Esophagus mucosa (tissue), 1 donor: ENCODE measurements at places on chromosomes 3 and 15.

- no peak for ATAC-seq
Measured at GRCh38 chr15:100707229-100707628, 104.8 kb downstream of the ASB7 start.

DNA sequence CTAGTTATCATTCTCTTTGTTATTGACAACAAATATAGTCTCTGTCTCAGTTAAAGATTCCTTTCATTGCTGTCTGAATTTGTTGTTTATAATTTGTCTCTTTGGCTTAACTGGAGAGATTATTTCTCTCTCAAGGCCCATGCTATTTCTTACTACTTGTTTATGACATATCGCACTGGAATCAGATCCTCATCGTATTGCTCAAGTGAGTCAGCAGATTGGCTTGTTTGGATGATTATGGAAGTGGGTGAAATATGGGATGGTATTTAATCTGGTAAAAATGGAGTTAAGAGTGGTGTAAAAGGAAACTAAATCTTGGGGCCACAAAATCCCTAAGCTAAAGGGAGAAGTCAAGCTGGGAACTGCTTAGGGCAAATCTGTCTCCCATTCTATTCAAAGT is 613.1 kb downstream of the SI start:
- ATAC-seq, result no peak

DNA sequence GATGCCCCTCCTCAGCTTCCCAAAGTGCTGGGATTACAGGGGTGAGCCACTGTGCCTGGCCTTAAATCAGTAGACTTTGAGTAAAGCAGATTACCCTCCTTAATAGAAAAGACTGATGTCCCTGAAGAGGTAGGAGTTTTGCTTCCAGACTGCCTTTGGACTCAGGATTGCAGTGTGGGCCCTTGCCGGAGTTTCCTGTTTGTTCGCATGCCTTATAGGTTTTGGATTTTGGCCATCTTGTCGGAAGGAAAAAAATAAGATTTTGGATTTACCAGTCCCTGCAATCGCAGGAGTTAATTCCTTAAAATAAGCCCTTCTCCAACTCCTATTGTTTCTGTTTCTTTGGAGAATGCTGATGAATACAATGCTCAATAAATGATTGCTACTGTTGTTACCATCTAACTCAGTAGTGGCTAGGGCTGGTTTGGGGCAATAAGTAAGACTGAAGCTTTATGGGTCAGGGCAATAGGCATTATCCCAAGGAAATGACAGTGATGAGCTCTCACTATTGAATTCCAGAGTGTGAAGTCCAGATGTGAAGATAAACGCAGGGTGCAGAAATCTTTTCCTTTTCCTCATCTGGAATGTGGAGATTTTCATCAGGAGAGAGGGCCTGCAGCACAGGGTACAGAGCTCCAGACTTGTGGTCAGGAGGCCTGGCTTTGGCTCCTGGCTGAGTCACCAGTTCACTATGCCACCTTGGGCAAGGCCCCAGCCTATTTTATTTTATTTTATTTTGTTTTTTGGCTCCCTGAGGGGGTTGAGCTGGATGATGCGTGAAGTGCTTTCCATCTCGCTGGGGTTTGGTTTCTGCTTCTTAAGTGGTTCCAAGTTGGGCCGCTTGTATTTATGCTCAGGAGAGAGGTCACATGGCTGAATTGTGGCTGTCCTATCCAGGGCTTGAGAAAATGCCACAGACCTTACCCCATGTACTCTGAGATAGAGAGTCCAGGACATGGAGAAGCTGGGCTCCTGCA is 25.3 kb downstream of the FOXL2 start:
- no peak for ATAC-seq

DNA sequence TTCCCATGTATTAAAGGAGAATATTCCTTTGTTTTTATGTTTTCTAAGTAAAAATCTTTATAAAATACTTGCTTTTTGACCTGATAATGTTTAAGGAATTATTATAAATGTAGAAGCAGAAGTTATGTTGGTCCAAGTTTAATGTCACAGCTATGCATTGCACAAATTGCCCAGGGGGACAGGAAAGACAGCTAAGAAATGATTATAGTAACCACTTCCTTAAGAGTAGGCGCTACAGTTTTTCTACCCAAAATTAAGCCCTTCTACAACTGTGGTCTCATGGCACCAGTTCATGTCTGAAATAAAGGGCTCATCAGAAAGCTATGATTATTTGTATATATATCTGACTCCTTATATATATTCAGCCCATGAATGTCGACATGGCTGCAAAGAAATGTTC is 176.4 kb downstream of the GBE1 start:
- ATAC-seq, result no peak

DNA sequence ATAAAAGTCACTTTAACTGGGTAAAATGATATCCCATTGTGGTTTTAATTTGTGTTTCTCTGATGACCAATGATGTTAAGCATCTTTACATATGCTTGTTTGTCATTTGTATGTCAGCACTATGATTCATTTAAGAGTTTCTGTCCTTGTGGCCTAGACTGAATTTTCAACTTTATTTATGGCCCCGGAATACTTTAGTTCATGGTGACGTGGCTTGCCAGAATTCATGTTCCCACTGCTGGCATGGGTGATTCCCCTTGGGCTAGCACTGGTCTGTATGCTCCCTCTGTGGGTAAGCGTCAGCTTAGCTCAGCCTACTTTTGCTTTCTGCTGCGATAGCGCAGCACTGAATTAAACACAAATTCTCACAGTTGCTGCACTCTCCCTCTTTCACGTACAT is 436.3 kb upstream of the SGO1 start:
- ATAC-seq, result no peak

- no peak for ATAC-seq
Measured at GRCh38 chr3:129583289-129583688, 23.2 kb downstream of the PLXND1 start.

DNA sequence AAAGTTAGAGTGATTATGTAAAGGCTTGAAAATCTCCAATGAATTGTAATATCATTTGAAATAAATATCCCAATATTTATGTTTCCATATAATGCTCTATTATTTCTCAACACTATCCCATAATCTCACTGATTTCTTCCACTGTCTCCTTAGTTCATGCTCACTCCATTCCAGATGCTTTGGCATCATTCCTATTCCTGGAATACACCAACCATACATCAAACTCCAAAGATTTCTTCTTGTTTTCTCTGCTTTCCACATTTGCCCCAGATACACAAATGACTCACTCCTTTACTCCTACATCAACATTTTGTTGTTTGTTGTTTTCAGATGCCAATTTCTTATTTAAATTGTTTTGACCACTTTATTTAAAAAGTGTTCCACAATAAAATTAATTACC is 1390.8 kb downstream of the ZPLD1 start:
- no peak for ATAC-seq

DNA sequence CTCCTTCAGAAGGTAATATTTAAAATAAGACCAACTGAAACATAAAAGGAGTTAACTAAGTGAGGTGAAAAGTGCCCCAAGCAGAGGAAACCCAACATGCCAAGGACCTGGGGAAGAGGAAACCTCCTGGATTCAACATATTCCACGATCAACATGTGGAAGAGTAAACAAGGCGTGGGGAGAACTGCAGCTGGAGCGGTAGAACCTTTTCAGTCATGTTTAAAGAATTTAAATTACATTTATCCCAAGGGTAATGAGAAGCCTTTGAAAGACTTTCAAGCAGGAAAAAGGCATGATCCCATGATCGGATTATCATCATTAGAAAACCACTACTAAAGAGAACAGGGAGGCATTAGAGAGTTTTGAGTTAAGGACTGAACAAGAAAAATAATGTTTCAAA is 330.7 kb downstream of the FHIT start:
- ATAC-seq, result no peak

GRCh38 chr3:102304550-102304949 is 130.3 kb upstream of the ZPLD1 start:
- no peak for ATAC-seq

GRCh38 chr3:42700366-42701288 is 2.0 kb downstream of the HHATL start:
- no peak for ATAC-seq

DNA sequence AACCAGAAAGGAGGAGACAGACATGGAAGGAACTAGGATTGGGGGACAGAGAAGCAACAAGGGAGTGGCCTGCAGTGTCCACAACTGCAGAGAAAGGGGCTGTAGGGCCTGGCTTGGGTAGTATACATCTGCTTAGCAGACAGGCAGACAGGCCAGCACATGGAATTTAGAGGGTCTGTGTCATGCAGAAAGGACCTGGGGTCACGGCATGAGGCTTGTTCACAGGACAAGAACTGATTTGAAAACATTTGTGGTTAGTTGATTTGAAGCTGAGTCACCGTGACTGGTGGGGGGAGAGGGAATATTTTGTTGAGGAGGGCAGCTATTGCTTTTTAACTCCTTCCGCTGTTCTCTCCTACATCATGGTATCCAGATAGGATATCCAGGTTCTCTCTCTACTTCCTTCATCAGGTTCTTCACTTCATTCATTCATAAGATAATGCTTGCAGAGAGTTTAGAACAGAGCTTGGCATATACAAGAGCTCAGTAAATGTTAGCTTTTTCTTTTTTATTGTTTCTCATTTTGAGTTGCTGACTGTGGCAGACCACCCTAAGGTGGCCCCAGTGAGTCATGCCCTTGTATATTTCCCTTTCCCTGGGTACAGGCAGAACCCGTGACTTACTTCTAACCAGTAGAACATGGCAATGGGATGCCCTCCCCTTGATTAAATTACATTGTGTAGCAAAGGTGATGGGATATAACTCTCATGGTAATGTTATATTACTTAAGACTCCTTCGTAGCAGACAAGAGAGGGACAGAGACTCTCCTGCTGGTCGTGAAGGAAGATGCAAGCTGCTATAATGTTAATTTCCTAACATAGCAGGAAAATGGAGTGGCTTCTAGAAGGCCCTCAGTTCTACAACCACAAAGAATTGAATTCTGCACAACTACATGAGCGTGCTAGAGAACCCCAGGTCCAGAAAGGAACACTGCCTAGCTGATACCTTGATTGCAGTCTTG is 95.0 kb upstream of the NMNAT3 start:
- no peak for ATAC-seq

DNA sequence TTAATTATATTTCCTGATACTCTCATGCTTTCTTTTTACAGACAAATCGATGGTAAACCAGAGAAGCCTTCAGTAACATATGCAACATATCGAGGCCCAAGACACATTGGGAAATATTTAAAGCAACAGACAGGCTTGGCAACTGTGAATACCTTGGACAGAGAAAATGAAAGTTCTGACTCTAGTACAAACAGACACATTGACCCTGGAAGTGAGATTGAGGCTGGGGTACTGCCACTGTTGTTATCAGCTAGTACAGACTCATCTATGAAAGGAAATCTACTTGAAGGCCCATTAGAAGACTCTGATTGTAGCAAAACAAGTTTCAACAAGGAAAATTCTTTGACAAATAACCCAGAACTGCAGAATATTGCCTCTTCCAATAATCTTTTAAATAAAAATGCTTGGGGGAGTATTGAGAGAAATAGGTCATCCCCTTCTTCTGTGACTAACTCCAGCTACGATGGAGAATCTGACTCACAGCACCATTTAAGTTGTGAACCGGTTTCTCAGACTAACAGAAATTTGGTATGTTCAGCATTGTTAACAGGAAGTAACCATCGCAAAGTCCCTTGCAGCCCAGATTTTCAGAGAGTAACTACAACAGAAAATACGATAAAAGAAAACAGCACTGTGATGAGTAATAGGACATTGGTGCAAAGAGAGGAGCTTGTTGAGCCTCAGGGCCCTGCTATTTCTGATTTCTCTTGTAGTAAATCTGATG is 50.2 kb downstream of the CRYBG3 start:
- peak; percentile 95 for ATAC-seq

- ATAC-seq, result no peak
Measured at GRCh38 chr3:69825446-69825845, 86.2 kb downstream of the MITF start.

GRCh38 chr15:62900071-62900802 is 142.3 kb upstream of the TPM1 start:
- ATAC-seq, result no peak

DNA sequence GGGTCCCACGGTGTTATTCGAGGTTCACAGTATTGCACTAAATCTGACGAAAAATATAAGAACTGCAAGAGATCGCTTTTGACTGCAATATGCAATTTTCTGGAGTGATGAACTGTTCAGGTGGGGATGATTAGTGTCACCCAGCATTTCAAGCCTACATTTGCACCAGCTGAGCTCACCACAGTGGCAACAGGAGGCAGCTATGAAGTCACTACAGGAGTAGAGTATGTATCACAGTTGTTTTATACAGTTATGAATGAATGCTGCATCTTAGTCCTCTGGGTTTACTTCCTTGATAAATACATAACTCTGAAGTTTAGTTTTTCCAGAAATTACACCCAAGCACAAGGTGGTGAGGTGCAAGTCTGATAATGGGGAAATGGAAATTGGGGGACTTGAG is 69.6 kb downstream of the CHSY1 start:
- no peak for ATAC-seq

DNA sequence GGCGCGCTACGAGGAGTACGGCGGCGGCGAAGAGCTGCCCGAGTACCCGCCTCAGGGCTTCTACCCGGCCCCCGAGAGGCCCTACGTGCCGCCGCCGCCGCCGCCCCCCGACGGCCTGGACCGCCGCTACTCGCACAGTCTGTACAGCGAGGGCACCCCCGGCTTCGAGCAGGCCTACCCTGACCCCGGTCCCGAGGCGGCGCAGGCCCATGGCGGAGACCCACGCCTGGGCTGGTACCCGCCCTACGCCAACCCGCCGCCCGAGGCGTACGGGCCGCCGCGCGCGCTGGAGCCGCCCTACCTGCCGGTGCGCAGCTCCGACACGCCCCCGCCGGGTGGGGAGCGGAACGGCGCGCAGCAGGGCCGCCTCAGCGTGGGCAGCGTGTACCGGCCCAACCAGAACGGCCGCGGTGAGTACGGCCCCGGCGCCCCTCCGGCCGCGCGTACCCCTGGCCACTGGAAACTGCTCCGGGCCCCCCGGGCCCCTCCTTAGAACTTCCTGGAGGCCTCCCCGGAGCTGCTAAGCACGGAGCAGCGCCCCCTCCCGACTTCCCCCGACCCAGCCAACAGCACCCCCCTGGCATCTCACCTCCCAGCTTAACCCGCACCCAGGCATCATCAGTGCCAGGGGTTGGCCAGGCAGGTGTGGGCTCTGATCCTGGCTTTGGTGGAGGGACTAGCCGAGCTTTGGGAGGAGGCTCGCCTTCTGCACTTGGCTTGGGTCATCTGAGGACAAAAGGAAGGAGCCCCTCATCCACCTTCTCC is 1.4 kb downstream of the LOXL1 start:
- ATAC-seq, result peak; percentile 70

DNA sequence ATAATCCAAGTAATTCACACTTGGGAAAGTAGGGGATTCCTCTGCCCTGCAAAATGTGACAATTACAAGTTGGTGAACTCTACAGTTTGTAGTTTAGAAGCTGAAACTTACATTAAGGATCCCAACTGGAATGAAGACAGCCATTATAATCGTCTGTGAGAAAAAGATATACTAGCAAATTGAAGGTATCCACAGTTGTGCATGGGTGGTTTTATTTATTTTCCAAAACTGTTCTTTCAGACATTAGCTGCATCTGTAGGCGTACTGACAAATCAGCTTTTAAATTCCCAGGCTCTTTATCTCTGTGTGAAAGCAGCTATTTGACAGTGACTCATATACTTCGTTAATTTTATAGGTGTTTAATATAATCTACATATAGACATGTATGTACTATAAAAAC is 12.5 kb upstream of the ISL2 start:
- ATAC-seq, result no peak

- ATAC-seq, result no peak
Measured at GRCh38 chr3:155418407-155418806, 124.9 kb upstream of the STRIT1 start.

- ATAC-seq, result no peak
Measured at GRCh38 chr3:155712008-155712407, 32.9 kb downstream of the PLCH1 start.

GRCh38 chr3:189563853-189564563 is 67.2 kb upstream of the TP63 start:
- ATAC-seq, result peak; percentile 91
